ENCODE measurements at places on chromosomes 4 and X. TPM values are rescaled to one million over a fixed set of nuclear protein-coding genes. Genes with fewer than 3 reads are reported as not detected.

BEX5 gene
- total RNA-seq: 3.8 TPM

GRCh38 chrX:50180073-50180940 is 20.5 kb downstream of the AKAP4 start:
- DNase-seq: no peak

TMSB15A gene
- total RNA-seq: 233 TPM

GRCh38 chr4:61860376-61860775 is 660.2 kb downstream of the ADGRL3 start:
- DNase-seq: no peak

GRCh38 chr4:73589261-73589847 is 30.9 kb downstream of the RASSF6 start:
- DNase-seq: no peak

GRCh38 chr4:99028187-99028586 is 32.7 kb downstream of the METAP1 start:
- DNase-seq: no peak

DNA sequence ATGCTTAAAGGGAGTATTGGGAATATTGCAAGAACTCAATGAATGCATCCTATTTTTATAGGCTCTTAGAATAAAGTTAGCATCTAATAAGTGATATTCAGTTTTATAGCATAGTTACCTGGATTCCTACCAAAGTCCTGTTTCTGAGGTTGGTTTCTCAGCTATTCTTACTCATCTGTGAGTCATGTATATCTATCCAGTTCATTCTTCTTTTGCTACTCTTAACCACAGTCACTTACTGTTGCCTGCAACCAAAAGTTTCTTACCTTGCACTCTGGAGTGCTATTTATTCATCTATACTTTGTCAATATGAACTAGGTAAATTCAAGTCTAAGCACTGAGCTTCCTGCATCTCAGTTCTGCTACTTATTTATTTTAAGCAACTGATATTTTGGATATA is 322.5 kb downstream of the HS3ST1 start:
- DNase-seq: no peak

FATE1 gene
- not detected for total RNA-seq

DNA sequence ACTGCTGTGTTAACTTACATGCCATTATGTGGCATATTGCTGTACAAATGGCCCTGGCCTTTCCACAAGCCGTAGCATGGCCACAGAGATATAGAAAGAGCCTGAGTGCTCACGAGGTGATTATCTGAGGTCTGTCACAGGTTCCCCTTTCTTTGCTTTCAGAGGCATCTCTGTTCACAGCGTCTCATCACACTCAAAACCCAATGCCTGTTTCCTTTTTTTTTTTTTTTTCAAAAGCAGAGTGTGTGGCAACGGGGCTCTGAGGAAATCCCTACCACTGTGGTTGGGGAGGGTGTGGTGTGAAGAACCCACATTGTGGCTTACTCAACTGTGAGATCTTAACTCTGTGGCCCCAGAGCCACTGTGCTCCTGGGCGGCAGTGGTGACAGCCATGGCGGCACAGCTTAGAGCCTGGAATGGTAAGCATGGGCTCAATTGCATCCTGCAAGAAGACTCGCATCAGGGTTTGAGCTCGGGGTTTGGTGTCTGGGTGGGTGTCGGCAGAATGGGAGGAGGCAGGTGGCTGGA is 30.8 kb downstream of the RTL5 start:
- no peak for DNase-seq

DNA sequence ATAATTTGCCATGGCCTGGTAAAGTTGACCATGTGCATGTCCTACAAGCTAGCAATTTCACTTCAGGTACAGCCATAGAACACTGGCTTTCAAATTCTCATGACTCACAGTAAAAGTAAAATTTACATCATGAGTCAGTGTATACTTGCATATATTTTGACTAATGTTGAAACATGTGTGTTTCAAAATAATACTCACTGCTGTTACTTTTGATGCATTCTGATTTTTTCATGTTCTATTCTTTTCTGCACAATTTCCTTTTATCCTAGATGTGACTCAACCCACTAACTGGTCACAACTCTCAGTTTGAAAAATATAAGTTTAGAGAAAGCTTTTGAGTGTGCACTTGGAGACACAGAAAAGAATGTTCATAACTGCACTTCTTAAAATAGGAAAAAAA is 365.7 kb downstream of the FGF13 start:
- no peak for DNase-seq

DNA sequence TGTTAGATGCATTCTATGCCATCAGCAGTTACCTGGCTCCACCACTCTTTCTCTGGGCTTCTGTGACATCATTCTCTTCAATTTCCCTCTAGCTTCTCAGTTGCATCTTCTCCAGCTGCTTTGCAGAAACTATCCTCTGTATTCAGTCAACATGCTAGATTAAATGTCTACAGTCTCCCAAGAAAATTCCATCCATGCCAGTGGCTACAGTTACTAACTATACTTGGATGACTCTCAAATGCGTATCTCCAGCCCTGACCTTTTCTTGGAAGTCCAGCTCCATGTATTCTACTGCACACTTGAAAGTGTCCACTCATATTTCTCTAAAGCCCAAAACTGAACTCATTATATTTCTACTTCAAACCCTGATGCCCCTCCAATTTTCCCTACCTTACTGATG is 232.3 kb upstream of the TENM3 start:
- no peak for DNase-seq

DNA sequence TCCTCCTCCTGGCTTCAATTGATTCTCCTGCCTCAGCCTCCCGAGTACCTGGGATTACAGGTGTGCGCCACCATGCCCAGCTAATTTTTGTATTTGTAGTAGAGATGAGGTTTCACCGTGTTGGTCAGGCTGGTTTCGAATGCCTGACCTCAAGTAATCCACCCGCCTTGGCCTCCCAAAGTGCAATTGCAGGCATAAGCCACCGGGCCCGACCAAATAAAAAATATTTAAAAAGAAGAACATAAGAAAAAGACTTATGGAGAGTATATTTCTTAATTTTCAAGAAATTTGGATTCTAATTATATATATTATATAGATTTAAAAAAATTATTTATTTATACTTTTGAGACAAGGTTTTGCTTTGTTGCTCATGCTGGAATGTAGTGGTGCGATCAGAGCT is 29.8 kb downstream of the N4BP2 start:
- no peak for DNase-seq

DNA sequence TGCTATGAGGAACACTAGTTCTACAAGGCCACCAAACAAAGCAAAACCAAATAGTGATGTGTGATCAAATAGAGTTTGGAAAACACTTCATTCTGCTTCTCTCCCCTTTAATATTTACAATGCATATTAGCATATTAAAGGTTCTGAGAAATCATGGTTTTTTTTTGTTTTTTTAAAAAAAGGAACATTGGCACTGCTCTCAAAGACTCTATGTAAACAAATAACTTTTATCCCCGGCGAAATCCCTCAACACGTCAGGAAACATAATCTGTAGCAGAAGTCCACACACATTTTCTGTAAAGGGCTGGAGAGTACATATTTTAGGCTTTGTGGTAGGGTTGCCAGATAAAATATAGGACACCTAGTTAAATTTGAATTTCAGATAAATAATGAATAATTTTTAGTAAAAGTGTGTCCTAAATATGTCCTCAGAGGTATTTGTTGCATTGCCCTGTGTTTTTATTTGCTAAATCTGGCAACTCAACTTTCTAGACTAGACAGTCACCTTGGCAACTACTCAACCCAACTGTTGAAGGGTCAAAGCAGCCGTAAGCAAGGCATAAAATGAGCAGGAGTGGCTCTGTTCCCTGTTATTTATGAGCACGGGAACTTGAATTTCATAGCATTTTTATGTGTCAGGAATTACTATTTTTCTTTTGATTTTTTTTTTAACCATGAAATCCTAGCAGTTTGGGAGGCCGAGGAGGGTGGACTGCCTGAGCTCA is 8.6 kb downstream of the SPATA4 start:
- no peak for DNase-seq

GRCh38 chrX:154096140-154097002 is 1.1 kb downstream of the MECP2 start:
- DNase-seq: no peak

PABPC1L2B gene
- not detected for total RNA-seq

DNA sequence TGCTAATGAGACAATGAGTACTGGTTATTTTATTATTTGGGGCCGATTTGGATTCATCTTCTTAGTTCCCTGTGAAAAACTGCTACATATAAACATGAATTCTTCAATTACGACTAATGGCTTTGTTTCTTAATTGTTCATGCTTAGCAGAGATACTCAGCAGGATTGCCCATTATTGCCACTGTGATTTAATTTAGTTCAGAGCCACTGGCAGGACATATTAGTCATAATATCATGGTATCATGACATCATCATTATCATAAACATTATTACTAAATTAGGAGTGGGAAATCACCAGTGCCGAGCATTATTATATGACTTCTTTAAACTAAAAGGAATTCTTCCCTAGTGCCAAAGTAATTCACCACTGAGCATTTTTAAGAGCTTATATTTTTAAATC is 201.4 kb downstream of the SPOCK3 start:
- no peak for DNase-seq

- DNase-seq: no peak
Observed at GRCh38 chr4:126776361-126776760, 856.4 kb upstream of the INTU start.

DNA sequence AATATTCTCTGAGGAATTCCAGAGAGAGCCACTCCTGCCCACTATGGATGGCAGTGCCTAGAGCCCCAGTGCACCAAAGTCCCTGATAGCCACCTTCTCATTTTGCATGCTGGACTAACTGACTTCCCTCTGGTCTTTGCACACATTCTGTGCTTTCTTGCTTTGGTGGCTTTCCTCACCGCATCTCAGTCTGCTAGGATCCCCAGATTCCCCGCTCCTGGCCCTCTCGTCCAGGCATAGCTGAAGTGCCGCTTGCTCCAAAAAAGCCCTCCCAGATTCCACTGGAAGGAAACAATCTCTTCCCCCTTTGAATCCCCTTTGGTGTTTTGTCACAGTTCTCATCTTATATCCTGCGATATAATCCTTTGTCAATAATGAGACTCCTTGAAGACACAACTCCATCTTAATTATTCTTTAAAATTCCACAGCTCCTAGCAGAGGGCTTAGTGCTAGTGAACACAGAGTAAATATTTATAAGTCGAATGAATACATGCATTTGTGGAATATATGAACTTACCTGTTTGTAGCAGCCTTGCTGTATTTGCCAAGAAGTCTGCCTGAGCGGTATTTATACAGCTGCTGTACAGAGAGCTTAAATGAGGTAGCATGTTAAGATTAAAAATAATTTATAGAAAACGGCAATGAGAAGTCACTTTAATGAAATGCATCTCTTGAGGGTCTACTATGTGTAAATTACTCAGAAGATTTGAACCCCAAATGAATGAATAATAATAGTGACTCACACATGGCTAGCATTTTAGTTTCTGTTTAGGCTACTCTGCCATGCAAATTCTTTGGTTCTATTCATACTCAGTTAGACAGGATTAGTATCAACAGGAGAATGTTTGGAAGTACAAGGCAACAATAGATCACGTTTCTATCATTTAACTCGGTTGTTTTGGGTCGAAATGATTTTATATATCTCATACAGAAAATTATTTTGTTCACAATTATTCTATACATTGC is 421.9 kb upstream of the TENM3 start:
- DNase-seq: no peak

DNA sequence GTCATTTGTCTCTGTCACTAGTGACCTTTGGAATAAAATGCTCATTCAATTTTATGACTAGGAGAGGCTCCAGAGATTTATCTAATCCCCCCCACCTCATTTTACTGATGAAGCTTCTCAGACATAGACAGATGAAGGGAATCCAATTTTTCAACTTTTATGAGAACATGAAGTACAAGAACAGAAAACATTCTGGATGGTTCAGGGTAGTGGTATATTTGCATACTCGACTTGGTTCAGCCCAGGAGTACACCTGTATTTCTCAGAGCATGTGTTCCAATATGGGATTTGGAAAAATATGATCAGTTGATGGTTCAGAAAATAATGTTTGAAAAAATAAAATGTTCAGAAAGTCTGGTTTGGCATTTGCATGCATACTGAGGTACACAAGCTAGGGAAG is 131.4 kb upstream of the GALNT7 start:
- no peak for DNase-seq

NPY5R gene
- total RNA-seq: 0.12 TPM

DNA sequence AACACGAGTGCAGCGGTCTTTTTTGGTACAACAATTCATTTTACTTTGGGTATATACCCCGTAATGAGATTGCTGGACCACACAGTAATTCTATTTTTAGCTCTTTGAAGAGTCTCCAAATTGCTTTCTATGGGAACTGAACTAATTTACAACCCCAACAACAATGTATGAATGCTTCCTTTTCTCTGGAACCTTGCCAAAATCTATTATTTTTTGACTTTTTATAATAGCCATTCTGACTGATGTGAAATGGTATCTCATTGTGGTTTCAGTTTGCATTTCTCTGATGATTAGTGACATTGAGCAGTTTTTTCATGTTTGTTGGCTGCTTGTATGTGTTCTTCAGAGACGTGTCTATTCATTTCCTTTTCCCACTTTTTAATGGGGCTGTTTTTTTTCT is 240.8 kb downstream of the STK32B start:
- DNase-seq: no peak

CSTF2 gene
- 28.7 TPM for total RNA-seq

HTR2C gene
- 0.07 TPM for total RNA-seq

DNA sequence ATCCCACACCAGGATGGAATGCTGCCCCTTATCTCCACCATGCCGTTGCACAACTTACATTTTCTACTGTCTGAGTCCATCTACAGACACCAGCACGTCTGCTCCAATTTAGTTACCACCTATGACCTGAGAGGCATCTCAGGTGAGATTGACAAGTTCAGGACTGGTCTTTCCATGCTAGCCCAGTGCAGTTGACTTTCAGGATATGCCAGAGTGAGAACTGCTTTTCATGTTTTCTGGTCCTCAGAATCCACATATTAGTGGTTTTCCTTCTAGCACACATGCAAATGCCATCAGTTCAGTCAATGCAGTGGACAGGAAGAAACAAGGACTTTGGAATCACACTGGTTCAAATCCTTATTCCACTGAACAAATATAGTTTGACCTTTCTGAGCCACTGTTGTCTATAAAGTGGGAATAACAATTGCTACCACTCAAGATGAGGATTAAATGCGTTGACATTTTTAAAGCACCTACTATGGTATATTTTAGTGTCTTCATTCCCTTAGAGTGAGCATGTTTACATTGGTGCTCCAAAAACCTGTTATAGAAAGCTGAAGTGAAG is 38.1 kb upstream of the ANXA3 start:
- no peak for DNase-seq

DNA sequence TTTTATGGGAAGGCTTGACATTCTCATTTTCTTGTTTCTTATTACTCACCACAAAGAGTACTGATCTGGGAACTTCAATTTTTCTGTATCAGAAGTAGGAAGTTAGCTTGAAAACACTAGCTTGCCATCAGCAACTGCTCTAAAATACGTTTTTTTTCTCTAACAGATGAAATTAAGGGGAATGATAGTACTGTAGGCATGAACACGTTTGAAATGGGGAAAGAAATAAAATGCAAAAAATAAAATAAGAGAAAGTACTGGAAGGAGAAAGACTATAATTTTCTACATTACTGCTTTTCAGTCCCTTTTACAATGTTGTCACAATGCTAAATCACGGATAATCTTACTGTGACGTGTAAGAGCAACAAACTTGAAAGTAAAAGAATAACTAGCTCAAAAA is 1.5 kb downstream of the RADX start:
- no peak for DNase-seq
